ENCODE measurements at places on chromosomes 13 and 19.

GRCh38 chr19:41484822-41485221 is 41.9 kb downstream of the ERICH4 start:
- DNase-seq, result no peak

GRCh38 chr13:33828431-33829129 is 10.6 kb downstream of the RFC3 start:
- no peak for DNase-seq

DNA sequence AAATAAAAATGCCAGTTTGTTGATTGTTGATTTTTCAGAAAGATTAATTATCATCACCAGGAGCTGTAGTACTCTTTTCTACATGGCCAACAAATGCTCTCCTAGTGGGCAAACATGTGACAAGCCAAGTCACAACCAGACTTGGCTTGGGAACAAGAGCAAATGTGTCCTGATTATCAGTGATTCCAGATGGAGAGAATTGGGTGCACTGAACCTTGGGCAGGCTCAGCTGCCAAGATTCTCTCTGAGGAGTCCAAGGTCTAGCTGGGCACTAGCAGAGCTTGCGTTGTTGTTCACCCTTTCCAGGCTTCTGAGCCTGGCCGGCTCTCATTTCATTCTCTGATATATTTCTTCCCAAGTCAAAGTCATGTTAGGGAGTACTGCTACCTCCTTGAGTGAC is 27.3 kb upstream of the GPI start:
- no peak for DNase-seq

DNA sequence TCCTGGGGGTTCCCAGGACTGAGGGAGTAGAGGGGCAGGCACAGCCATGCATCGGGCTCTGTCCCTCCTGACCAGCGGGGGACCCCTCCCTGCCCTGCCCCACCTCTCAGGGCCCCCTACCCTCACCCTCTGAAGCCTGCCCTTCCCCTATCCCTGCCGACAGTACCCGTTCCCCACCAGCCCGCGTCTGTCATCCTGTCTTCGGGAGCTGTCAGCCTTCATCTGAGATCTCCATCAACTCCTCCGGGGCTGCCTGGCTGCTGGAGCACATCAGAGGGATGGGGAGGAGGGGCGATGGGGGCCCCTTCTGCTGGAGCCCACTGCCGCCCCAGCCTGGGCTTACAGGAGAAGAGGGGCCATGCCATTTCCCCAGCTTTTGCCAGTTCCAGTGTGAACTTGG is 6.2 kb upstream of the SHD start:
- no peak for DNase-seq

DNA sequence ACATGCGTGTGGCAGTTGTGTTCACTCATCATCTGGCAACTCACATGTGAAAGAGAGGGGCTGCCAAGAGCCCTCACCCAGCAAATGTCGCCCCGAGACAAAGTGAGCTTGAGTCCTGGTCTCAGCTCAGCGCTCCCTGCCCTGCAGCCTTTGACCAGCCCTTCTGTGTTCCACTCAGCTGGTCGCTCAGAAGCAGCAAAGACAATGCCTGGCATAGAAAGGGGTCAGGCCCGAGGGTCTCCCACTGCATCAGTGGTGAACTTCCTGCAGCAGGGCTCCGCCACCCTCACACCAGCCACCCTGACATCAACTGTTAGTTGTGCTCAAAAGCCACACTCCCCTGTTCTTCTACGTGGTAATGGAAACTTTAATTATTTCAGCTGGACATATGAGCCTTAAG is 68.0 kb downstream of the SLC7A1 start:
- DNase-seq, result no peak

DNA sequence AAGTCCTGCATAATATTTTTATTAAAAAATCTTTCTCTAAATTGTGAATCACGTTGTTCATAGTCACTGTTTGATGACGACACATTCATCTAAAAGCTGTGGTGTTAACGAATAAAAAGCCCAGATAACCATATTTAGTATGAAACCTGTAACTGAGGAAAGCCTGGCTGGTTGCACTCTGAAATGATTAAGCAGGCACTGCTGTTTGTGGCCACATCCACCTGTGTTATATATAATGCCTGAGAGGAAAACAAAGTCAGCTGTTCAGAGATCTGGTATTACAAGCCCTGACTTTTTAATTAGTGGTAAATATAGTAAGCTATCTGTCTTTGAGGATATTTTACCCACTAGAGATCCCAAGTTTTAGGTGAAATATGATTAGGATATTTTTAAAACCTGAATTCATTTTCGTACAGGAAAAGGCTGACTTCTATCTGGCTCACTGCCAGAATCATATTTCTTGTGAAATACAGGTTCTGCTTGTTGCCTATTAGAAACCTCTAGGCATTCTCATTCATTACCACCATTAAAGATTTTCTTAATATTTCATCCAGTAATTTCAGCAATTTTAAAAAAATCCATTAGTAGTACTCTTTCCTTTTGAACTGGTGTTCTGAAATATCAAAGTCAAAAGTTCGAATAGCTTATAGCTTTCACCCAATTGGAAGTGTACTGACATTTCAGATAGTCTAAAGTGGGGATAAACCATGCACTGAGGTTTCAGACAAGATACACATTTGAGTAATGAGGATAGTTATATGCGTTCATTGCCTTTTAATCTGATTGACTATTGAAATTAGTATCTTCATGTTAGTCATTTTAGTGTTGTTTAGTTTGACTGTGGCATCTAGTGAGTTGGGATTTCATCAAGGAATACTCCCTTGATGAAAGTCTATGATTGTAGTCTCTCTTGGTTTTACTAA is 79.7 kb downstream of the LMO7 start:
- no peak for DNase-seq

- DNase-seq, result no peak
Observed at GRCh38 chr13:25018729-25019115, 77.2 kb upstream of the PABPC3 start.

- no peak for DNase-seq
Observed at GRCh38 chr19:22052644-22053013, 345 bp downstream of the ZNF257 start.

DNA sequence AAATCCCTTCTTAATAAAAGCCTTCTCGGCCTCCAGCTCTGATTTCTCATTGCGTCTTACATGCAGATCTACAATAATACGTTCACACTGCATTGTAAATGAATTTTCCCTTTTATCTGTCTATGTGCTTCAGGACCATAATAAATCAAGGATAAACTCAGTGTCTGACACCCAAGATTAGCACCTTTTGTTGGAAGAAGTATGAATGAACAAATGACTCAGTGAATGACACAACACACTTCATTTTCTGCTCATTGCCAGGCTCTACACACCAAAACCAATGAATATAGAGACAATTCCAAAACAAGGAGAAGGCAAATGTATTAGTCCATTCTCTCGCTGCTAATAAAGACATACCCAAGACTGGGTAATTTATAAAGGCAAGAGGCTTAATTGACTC is 1224.4 kb downstream of the EFNB2 start:
- no peak for DNase-seq

- peak; percentile 64 for DNase-seq
Observed at GRCh38 chr19:51726049-51726448, 2.3 kb upstream of the HAS1 start.

DNA sequence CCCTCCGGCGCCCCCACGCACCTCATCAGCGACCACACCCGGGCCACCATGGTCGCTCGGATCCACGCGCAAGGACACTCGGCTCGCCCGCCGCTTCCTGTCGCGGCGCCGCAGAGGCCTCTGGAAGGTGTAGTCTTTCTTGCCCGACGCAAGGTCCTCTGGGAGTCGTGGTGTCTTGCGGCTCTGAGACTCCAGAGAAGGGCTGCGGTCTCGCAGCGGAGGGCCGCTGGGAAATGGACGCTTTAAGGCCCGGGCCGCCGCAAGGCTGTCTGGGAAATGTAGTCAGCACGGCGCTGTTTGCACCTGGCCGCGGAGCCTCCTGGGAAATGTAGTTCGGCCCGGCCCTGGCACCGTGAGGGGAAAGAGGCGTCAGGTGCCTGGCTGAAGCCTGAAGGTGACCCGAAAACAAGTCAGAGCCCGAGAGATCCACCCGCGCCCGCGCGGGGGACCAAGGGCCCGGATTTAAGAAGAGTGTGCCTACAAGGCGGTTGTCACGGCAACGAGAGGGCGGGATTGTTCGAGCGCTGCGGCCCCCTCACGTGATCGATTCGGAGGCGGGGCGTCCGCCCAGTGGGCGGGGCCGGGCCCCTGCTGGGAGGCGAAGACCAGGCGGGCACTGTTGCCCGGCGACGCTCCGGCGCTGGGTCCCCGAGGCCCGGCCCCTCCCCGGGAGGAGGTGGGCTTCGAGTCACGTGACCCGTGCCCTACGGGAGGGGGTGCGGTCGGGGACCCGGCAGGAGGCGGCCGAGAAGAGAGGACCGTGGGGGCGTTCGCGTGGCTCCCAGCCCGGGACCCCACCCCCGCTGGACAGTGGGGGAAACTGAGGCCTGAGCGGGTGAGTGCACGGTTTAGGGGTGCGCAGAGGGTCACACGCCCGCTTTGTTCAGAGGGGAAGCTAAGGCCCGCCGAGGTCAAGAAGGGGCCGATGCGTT is at the start of the genes HSD11B1L and MICOS13:
HSD11B1L (plus strand) TSS at position 591 of the 932 bp plus-strand sequence. CDS start 3,806 bp downstream, outside the sequence.
MICOS13 (minus strand) TSS at position 80 of the 932 bp plus-strand sequence; CDS start at position 50, 30 bp downstream.
- peak; percentile 98 for DNase-seq

DNA sequence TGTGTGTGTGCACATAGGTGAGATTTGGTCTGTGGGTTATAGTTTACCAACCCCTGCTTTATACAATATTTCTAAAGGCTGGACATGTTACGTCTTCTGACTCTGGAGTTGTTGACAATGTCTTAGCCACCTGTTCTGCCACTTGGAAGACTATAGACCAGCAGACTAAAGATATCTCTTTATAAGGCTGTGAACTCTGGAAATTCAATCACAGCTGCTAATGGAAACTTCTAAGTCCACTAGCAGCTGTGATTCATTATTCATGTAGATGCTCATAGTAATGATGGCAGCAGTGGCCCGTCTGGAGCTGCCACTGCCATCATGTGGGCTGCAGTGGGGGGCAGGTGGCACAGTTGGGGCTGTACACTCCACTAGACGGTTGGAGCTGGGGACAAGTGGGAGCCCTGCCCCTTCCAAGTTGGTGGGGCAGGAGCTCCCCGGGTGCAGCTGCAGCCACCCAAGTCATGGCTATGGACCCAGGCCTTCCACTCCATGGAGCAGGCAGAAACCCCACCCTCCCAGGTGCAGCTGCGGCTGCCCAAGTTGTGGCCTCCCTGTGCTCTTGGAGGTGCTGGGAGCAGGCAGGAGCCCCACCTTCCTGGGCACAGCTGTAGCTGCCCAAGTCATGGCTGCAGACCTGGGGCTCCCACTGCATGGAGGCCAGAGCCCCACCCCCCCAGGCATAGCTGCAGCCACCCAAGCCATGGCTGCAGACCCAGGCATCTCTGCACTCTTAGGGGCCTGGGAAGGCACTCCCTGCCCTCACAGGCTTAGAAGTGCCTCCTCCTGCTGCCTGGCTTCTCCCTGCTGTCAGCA is 8.8 kb downstream of the IGFL4 start:
- DNase-seq, result no peak

DNA sequence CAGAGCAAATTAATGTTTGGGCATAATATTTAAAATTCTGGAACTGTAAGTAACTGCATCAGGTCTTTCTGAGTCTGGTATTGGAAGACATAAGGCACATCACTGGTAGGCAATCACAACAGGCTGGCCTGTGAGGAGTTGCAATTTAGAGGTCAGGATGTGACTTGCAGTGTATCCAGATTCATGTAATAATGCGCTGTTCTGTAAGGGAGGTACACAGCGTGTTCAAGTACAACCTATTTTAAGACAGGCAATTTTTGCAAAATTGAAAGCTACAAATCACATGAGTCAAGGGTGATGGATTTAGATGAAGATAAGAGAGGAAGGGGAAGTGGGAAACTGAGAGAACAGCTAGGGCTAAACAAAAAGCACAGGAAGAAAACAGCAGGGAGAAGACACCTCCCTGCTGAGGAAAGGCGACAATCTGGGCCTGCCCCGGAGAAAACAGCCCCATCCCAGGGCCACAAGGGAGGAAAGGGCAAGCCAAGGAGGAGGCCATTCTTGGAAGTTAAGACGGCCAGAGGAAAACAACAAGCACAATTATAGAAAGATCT is 138.1 kb downstream of the LACC1 start:
- no peak for DNase-seq

DNA sequence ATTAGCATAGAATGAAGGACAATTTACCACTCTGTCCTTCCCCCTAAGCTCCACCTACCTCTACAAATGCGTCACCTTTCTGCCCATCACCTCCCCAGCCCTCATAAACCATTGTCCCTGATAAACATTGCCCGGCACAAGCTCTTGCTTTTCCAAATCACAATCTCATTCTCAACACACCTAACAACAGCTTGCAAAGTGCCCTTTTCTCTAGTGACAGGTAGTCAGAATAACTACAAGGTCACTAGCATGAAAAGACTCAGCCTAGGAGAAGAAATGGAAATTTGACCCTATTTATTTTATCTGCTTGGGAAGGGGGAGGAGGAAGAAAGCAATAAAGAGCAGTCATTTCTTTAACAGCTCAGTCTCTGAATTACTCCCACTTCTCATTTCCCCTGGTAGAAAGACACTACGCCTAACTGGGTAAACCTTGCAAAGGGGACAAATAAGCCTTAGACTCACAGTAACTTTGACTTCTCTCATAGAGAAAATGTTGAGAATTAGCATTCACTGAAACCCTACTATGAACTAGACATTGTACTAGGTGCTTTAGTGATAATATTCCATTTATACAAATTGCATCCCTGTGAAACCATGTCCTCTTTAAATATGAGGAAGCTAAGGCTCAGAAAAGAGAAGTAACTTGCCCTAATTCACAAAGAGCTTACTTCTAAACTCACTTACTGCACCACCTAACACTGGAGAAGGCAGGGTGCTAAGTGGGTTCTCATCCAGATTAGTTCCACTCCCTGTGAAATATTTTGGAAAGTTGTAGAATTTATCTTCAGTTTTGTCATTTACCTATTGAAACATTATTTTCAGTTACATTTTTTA is 116.2 kb upstream of the FNDC3A start:
- DNase-seq, result no peak

GRCh38 chr13:75610466-75610865 is 25.7 kb upstream of the LMO7 start:
- no peak for DNase-seq

- no peak for DNase-seq
Observed at GRCh38 chr19:38624822-38625221, 5.8 kb downstream of the EIF3K start.

- no peak for DNase-seq
Observed at GRCh38 chr19:8528500-8528899, 14.5 kb upstream of the ZNF414 start.

GRCh38 chr19:42658076-42658475 is 63.4 kb upstream of the CEACAM8 start:
- DNase-seq, result no peak

GRCh38 chr13:113021811-113022210 is 52.8 kb downstream of the MCF2L start:
- DNase-seq, result no peak

DNA sequence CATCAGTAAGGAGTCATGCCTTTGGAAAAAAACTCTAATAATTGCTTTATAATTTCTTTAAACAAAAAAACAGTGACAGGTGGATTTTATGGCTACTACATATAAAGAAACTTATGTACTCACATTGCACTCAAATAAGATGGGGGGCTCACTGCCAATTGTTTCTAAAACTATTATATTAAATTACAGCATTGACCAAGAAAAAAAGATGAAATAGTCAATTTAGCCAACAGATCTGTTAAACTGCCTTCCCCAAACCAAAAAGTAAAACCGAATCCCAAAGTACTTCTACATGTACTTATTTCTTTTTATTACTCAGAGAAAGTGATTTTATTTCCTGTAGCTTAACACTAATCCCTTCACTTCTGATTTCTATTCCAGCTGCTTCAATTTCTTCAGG is 716.8 kb upstream of the SLITRK5 start:
- DNase-seq, result no peak

- no peak for DNase-seq
Observed at GRCh38 chr19:54470991-54471782, 1.9 kb downstream of the CDC42EP5 start.

Measured in fibroblast of skin of left quadriceps (primary cell).